Eye (tissue), 1 donor: ENCODE measurements at places on chromosomes 11 and 22.
A peak's percentile ranks its signal among the peaks of the same experiment; 100 is the strongest.

GRCh38 chr11:91163619-91164451 is 941.0 kb upstream of the CHORDC1 start:
- DNase-seq: peak; percentile 6

DNA sequence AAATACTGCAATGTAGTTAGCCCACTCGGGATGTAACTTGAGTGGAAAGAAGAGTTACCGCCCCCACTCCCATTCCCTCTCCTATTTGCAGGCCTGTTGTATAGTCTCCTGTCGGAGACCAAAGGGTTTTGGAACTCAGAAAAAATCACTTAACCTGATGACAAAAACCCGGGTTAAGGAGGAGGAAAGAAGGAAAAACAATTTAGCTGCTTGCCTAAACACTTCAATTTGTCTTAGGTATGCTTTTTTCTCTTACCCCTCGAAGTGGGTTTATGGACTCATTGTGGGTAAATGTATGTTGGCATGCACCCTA is 2.2 kb downstream of the YAP1 start:
- DNase-seq: no peak

DNA sequence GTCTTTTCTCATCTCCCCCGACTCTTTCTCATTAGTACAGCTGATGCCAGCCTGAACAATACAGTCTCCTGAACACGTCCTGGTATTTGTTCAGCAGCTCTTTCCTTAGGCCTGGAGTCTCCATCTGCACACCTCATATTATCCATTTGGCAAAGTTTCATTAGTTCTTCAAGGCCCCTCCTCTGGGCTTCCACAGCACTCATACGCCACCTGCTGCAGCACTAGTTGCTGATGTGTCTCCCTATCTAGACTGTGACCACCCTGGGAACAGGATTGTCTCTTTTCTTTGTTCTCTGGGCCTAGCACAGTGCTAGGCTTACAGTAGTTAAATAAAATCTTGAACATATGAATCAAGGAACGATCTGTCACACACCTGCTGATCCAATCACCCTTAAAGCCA is 17.2 kb downstream of the DCHS1 start:
- DNase-seq: no peak

GRCh38 chr11:89521792-89522191 is 30.6 kb upstream of the NOX4 start:
- no peak for DNase-seq

GRCh38 chr11:130209954-130210854 is 50.6 kb downstream of the ST14 start:
- no peak for DNase-seq

DNA sequence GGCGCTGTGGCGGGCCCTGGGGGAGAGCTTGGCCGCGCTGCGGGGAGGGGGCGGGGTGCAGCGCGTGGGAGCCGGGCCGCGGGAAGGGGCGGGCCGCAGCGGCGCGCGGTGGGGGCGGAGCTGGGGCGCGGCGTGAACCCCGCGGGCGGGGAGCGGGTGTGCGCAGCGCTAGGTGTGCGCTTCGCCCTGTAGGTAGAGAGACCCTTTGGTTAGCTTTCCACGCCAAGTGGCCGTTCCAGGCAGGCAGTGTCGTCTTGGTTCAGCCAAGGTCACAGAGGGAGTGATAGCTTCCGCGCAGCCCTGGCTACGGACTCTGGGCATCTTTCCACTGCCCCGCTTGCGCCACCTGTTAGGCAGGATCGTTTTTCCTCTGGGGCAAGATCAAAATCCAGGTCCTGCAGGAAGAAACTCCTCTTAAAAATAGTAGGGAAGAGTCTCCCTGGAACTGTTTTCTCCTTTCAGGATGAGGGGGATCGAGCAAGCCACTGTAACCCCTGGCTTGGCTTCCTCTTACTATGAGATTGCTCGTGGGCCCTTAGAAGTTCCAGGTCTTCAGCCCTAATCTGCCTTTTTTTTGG is 434 bp downstream of the BANF1 start:
- no peak for DNase-seq

GRCh38 chr22:39185601-39186012 is 33.1 kb upstream of the CBX7 start:
- peak; percentile 72 for DNase-seq

DNA sequence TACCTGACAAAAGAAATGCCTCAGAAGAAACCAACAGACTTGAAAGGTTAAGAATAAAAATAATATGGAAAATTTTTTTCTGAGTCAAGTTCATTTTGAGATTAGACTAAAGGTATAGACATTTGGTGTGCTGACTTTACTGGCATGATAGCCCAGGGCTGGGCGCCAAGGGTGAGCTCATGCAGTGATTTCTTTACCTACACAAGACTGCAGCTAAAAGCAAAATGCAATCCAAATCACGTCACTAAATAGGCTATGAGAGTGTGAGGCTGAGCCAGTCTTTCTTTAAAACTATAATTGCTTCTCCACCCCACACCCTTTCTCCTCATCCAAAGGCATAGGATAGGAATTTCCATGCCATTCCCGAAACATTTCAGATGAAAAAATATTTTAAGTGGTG is 196.5 kb downstream of the FAM76B start:
- peak; percentile 56 for DNase-seq

DNA sequence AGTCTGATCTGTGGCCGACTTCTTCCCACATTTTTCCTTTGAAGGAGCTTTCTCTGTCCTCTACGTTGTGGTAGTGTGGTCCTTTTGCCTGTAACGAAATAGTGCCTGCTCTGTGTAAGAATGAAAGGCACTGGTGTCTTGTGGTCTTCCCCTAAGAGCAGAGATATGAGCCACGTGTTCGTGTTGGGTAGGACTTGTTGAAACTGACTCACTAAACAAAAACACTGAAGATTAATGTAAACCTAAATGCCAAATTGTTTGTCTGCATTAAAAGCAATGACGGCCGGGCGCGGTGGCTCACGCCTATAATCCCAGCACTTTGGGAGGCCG is 10.1 kb upstream of the RPS3 start:
- no peak for DNase-seq

DNA sequence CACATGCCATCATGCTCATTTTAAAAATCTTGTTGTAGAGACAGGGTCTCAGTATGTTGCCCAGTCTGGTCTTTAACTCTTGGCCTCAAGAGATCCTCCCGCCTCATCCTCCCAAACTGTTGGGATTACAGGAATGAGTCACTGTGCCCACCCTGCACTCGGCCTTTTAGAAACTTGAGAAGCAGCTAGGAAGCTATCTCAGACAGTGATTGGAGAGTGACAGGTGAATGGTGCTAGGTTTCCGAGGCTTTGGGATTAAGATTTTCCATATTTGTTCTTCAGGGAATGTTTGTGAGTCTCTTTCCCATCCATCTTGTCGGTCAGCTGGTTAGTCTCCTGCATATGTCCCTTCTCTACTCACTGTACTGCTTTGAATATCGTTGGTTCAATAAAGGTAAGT is 10.5 kb downstream of the EI24 start:
- no peak for DNase-seq

DNA sequence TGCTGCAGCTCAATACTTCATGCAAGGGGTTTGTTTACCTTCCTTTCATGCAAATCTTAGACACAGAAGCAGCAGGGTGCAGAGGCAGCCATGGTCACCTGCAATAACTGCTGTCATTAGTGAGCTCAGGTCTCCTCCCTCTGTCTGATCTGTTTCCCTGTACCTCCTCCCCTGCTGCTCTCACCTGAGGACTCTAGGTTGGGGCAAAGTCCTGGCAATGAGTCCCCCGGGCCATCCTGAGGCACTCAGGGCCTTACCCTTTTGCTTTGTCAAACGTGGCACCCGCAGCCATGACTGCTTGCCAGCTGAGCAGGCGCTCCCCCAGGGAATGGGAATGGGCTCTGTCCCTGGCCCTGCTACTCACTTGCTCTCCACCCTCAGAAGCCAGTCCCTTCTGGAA is 3.9 kb downstream of the LRRC10B start:
- no peak for DNase-seq

GRCh38 chr11:17894929-17895658 is 117.8 kb downstream of the SERGEF start:
- peak; percentile 46 for DNase-seq

DNA sequence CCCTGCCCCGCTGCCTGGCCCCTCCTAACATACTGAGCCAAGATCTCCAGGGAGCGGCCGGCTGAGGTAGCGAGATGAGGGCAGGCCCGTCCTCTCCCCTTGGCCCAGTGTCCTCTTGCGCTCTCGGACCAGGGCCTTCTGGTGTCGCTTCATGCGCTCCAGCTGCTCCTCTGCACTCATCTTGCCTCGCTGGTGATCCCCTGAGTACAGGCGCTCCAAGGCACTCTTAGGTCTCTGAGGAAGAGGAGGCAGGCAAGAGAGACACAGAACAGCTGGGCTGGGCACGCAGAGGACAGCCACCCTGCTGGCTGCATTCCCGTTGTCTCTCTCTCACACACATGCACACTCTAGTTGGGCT is 50.6 kb downstream of the C11orf58 start:
- no peak for DNase-seq

DNA sequence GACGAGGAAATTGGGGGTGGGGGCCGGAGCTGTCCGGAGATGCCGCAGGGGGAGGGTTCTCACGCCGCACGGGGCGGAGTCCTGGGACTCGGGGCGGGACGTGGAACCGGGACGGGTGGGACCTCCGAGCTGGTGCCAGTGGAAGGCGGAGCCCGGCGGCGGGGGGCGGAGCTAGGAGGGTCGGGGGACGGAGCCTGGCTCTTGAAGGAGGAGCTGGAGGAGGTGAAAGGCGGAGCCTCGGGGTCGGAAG is 271 bp downstream of the FKBP2 start:
- peak; percentile 100 for DNase-seq

- no peak for DNase-seq
Observed at GRCh38 chr11:6258141-6258540, 1.5 kb upstream of the CCKBR start.

DNA sequence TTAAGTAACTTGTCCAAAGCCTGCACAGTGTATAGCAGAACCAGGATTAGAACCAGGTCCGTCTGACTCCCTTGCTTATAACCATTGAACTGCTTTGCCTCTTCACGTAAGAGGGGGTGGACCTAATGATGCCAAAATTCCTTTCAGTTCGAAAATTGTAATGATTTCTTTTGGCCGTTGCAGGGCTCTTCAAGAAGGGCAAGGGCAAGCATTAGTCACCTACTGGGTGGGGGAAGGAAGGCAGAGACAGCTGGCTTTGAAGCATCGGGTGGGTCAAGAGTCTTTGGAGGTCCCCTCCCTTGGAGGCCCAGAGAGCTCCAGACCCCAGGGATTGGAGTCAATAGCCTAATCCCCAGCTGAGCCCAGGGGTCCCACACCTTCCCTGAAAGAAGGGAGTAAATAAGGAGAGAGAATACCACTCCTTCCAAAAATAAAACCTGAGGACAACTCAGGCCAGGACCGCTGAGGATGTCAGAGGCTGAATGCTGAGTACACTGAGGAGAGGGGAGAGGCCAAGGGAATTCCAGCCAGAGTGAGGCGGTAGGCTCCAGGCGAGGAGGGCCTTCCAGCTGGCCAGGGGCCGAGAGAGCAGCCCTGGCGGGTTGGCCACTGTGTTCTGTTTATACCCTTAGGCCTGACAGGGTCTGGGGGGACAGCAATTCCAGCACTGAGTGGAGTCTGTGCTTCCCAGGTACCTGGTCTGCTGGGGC is 14.1 kb downstream of the CREB3L1 start:
- no peak for DNase-seq

DNA sequence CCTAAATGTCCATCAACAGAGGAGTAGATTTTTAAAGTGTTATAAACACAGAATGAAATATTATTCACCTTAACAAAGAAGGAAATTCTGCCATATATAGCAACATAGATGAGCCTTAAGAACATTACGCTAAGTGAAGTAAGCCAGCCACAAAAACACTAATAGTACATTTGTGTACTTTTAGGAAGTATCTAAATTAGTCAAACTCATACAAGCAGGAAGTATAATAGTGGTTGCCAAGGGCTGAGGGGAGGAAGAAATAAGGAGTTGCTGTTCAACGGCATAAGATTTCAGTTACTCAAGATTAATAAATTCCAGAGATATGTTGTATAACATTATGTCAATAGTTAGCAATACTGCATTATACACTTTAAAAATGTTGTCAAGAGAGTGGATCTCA is 181.7 kb upstream of the ZC3H12C start:
- DNase-seq: no peak

DNA sequence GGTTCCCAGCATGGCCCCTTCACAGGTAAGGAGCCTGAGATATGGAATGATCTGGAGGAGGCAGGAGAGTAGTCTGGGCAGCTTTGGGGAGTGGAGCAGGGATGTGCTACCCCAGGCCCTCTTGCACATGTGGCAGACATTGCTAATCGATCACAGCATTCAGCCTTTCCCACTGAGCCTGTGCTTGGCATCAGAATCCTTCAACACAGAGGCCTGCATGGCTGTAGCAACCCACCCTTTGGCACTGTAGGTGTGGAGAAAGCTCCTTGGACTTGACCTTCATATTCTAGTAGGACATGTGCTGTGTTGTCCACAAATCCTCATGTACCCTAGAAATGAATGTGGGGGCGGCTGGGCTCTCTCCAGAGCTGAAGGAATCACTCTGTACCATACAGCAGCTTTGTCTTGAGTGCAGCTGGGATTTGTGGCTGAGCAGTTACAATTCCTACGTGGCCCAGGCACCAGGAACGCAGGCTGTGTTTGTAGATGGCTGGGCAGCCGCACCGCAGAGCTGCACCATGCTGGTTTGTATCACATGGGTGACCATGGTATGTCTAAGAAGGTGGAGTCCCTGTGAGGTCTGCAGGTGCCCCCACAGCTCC is 21.8 kb upstream of the PPP6R3 start:
- no peak for DNase-seq

- DNase-seq: no peak
Observed at GRCh38 chr22:32795214-32795596, 6.3 kb upstream of the TIMP3 start.

GRCh38 chr11:126514061-126514693 is 158.7 kb downstream of the ST3GAL4 start:
- DNase-seq: no peak

GRCh38 chr11:116499396-116500003 is 273.3 kb downstream of the BUD13 start:
- DNase-seq: peak; percentile 96
